BE2C (cell line): ENCODE measurements at places on chromosomes 4 and X.
A peak's percentile ranks its signal among the peaks of the same experiment; 100 is the strongest.

GRCh38 chrX:57918750-57919436 is 8.6 kb upstream of the ZXDA start:
- no peak for DNase-seq

- no peak for DNase-seq
These were observed 104.4 kb downstream of the CXCL13 start for GRCh38 chr4:77710059-77710458.

- DNase-seq = no peak
These were observed 407.1 kb upstream of the FRG1 start for GRCh38 chr4:189533603-189534002.

GRCh38 chrX:132022198-132022966 is 720 bp upstream of the STK26 start:
- no peak for DNase-seq

- no peak for DNase-seq
These were observed 192.4 kb upstream of the FSTL5 start for GRCh38 chr4:162356181-162356580.

- peak; percentile 72 for DNase-seq
These were observed 8.0 kb downstream of the MSX1 start for GRCh38 chr4:4867375-4868039.

- DNase-seq = no peak
These were observed 7.9 kb upstream of the CFP start for GRCh38 chrX:47637546-47638195.
